Progenitor cell of endocrine pancreas (in vitro differentiated cells): ENCODE measurements at places on chromosomes 4 and X.

- no peak for DNase-seq
Observed at GRCh38 chr4:91471280-91471679, 832.5 kb upstream of the GRID2 start.

- DNase-seq = no peak
Observed at GRCh38 chr4:8739820-8740665, 131.6 kb downstream of the HMX1 start.

DNA sequence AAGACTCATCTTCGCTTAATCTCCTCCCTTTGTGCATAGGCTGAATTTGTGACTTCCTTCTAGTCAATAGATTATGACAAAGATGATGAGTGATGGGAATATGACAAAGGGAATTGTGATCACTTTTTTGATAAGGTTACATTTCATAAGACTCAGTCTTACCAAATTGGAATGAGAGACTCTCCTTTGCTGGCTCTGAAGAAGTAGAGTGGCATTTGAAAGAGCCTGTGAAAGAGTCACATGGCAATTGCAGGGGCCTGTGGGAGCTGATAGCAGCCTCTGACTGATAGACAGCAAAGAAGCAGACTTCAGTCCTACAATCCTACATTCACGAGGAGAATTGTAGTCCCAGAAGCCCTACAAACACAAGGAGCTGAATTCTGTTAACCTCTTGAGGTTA, 44.9 kb upstream of the ADAMTS3 start:
- DNase-seq = no peak

GRCh38 chrX:37904833-37905232, 57.5 kb upstream of the DYNLT3 start:
- no peak for DNase-seq

DNA sequence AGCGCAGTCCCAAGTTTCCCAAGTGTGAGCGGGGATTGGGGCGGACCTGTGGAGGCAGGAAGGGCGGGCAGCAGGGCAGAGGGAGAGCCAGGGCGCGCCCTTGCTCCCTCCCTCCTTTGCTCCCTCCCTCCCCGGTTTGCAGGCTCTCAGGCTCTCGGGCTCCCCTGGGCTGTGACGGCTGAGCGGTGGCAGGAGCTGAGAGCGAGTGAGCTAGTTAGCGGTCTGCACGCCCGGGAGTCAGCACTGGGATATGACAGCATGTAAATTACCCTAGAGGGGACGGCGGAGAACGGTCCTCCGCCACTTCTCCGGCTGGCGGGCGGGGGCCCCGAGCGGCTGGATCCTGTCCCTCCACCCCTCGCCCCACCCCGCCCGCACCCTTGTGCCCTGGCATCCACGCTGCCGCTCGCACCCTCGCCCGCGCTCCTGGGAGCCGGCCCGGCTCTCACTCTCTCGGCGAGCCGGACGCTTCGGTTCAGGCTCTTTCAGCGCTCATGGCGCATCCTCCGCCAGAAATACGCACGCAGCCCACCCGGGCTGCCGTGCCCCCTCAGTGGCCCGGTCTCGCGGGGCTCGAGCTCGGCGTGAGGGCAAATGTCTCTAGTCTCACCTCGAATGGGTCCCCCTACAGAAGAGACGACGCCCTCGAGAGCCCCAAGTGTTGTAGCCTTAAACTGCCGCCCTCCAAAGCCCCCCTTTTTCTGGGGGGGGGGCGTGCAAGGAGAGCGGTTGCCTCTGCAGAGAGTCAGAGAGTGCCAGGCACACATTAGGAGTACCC, at the start of gene TSC22D3:
TSC22D3 (minus strand) TSS at position 54 of the 778 bp plus-strand sequence. CDS start 368 bp downstream, outside the sequence.
- DNase-seq = peak; percentile 38

- DNase-seq = no peak
Observed at GRCh38 chr4:6154875-6155274, 45.5 kb downstream of the JAKMIP1 start.

DNA sequence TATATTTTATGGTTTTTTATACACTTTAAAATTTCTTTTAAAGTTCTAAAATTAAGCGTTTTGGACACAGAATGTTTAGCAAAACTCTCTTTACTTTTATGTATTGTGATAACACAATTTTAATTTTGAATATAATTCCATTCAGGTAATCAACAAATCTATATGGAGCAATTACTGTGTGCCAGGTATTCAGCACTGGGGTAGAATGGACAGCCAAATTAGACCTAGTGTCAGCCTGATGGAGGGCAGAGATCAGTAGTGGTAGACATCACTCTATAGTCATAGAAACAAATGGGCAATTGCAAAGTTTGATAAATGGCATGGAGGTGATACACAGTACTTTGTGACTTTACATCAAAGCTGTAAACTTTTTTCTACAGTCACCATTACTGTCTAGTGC, 41.8 kb upstream of the UNC5C start:
- DNase-seq = no peak

DNA sequence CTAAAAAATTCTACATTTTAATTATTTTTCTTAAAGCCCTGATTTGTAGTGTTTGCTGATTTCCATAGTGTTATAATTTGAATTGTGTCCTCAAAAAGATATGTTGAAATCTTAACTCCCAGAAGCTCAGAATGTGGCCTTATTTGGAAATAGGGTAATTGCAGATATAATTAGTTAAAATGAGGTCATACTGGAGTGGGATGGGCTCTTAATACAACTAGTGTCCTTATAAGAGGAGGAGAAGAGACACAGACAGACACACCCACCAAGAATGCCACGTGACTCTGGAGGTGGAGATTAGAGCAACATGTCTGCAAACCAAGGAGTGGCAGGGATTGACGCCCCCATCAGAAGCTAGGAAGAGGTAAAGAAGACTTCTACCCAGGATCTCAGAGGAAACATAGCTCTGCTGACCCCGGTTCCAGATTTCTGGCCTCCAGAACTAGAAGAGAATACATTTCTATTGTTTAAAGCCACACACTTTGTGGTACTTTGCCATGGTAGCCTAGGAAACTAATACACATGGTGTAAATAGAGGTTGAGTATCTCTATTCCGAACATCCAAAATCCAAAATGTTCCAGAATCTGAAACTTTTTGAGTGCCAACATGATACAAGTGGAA, 70.5 kb upstream of the IRF2 start:
- DNase-seq = no peak

GRCh38 chr4:88179261-88179660, 20.8 kb upstream of the ABCG2 start:
- DNase-seq = no peak

GRCh38 chr4:81647388-81647787, 175.7 kb upstream of the RASGEF1B start:
- no peak for DNase-seq

DNA sequence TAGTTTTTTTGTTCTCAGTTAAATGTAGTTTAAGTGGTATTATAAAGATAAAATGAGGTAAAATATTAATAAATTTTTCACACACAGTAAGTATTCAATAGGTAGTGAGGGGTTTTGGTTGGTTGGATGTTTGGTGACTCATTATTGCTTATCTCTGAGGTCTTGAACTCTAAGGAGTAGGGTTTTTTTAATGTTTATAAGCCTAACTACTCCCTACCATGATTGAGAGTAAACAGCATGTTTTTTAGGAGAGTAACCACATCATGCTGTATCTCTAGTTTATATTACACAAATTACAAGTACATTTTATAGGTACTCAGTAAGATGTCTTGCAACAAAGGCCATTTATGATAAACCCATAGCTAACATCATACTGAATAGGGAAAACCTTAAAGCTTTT, 181.6 kb downstream of the MAPK10 start:
- no peak for DNase-seq

- no peak for DNase-seq
Observed at GRCh38 chr4:186200516-186200915, 9.1 kb downstream of the CYP4V2 start.

DNA sequence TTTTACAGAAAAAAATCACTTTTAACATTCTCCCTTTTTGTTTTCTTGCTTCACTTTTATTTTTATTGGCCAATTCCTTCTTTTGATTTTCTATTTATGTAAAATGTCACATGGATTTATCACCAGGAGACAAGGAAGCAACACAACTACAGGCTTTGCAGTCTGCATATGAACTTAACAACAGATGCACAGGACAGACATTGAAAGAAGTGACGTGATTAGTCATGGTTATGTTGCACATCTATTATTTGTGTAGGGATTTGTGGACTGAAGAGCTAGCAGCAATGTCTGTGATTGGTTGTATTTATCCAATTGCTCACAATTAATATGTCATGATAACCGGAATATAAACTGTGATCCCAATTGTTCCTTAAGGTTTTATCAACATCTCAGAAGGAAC, 147.8 kb upstream of the KLF3 start:
- DNase-seq = no peak

GRCh38 chrX:105645667-105646357, 176.5 kb upstream of the NRK start:
- DNase-seq = no peak

DNA sequence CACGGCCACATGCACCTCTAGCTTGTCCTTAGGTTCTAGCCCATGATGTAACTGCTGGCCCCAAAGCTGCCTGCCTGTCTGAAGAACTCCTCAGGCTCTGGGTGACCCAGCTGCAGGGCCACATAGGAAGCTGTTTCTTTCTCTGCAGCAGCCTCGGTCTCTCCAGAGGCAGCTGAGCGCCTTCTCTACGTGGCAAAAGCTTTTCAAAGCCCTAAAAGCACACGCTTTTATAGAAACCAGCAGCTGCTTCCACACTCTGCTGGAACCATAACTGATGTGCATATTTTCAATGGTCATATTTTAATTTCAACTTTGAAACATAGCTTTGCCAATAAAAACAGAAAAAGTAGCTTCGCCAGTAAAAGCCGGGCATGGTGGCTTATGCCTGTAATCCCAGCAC, 37.4 kb downstream of the FAM53A start:
- no peak for DNase-seq

DNA sequence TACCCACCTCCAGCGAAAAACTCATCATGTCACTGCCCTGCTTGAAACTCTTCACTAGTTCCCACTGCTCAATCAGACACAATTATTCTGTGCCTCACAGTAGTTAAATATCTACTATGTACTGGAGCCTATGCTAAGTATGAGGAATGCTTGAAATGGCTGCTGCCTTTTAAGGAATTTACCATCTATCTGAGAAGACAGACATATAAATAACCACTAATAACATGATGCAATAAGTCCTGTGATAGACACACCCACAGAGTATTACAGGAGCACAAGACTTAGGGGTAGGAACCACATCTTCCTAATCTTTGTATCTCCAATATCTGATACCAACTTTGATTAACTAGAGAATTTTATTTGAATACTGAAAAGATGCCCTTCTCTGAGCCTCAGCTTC, 21.1 kb downstream of the SLC25A53 start:
- DNase-seq = no peak

DNA sequence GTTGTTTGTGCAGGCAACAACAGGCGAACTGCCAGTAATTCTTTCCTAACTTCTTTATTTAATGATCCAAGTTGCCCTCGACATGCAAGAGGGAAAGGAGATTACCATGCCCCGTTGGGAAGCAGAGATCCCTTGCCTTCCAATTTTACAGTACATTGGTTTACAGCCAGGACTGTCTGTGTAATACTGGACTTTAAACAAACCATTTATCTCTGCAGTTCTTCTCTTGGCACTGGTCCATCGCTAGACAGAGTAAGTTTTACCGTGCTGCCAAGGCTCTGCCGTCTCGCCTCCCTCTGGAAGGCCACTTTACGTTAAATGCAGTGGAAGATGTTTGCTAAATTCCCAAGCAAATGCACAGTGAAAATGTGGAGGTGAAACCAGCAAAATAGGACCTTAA, 660.3 kb upstream of the PRKX start:
- no peak for DNase-seq

DNA sequence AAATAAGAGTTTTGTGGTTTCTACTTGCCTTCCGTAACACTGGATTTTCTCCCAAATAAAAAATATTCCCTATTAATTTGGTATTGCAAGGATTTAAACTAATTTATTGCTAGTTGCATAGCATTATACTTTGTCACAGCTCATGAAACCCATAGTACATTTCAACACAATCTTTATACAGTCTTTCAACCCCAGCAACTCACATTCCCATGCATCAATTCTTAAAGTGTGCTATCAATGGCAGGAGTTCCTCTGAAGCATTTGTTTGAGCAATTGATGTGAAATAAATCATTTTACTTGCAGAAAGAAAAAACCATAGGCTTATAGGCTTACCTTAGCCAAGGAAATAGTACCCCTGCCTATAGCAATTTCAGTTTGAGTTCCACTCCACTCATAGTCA, 251.9 kb downstream of the PAPSS1 start:
- DNase-seq = no peak

DNA sequence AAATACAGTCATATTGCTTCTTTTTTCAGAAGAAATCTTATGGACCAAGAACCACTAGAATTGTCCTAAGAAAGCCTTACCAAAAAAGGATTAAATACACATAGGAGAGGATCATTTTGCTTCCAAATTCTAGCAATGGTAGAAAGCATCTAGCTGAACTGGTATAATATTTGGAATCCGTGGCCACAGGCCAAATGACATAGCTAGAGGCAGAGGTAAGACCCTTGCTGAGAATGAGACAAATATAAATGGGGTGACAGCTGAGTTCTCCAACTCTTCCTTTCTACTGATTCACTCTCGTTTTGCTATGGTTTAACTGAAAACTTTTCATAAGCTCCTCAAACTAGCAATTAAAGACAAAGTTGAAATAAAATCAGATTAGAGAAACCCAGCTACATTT, 150.0 kb downstream of the TTC29 start:
- DNase-seq = no peak

- DNase-seq = peak; percentile 21
Observed at GRCh38 chr4:186946682-186947294, 223.1 kb upstream of the FAT1 start.

DNA sequence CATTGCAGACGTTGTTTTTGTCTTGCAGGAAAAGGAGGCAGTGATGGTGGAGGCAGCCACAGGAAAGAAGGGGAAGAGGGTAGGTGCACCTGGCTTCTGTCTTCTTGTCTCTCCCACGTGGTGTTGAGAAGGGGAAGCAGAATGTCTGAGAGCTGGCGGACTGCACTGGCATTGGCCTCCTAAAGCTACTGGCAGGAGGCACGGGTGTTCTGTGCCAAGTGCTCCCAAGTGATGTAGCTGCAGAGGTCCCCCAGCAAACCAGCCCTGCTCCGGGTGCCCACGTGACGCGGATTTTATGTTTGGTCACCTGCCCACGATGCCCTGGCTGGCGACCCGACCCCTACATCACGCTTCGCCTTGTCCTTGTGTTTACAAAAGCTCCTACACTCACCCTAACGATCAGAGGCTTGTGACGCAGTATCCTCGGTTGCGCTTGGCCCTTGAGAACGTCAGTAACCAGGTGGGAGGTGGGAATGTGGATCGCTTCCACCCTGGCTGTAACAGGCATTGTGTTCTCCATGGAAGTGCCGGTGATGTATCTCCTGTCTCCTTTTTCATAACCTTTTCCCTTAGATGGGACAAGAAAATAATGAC, 28.5 kb upstream of the XG start:
- no peak for DNase-seq

DNA sequence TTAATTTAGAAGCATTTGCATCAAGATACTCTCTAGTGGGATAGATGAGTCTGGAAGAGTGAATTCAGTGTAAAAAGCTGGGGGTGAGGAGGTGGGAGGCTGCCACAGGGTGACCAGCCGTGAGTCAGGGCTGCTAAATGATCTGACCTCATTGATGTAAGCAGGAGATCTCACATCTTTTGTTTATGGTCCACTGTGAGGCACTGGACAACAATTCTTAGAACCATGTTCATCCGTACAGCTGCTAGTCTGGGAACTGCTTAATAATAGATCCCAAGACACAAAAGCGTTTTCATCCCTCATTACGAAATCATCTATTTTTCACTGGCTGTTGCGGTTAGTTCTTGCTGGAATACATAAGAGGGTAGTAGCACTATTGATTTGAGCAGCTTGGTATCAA, 14.1 kb downstream of the KLF3 start:
- no peak for DNase-seq

GRCh38 chr4:147633113-147633512, 15.9 kb downstream of the TMEM184C start:
- DNase-seq = no peak
